ENCODE measurements at places on chromosomes 12 and 14. TPM values are rescaled to one million over a fixed set of nuclear protein-coding genes. Genes with fewer than 3 reads are reported as not detected.
A peak's percentile ranks its signal among the peaks of the same experiment; 100 is the strongest.

The RTL1 gene
- not detected for total RNA-seq

The TTC6 gene
- 21.3 TPM for total RNA-seq

DNA sequence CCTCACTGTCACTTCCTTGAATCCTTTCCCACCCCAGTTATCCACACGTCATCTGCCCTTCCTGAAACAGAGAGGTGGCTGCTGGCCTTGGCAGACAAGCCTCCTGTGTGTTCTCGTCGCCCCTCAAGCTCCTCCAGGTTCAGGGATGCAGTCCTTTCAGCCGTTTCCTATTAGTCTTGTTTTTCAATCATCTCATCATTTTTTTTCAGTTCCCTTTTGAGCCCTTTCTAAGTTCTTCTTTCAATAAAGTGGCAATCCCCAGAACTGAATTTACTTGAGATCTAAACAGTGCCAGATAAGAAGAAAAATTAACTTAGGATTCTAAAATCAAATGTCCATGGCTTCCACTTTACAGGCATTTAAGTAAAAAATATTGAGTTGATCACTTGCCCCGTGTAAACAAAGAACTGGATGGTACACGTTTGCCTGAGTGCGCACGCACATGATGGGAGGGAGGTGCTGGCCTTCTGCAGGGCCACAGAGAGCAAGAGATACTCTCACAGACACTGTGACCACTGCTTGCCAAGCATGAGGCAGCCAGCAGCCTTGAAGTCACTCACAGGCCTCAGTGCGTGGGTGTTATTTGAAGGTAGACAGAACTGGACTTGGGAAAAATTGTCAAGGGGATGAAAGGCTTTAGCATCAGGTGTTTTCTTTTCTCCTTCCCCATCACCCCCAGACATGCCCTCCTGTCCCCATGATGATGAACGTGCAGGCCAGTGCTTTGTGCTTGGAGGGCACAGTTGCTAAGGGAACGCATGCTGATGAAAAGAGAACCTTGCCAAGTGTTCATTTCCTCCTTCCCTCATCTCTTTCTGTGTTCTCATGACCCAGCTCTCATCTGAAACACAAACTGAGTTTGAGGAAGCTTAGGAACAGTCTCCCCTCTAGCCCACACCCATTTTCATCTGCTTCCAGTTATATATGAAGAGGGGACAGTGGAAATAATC is 408.3 kb downstream of the EGLN3 start:
- DNase-seq: no peak

DNA sequence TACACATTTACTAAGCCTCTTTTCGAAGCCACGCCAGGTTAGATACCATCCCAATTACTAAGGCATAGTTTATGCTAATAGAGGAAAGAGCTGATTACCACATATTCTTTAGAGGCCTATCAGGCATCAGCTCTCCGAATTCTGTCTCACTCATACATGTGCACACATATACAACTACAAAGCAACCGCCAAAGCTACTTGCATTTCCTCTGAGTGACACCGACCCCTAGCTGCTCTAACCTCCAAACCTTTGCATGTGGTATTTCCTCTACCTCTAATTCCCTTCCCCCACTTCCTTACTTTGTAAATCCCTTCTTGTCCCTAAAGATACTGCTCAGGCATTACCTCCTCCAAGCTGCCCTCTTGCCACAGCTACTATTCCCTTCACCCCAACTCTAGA is 107.2 kb downstream of the DUSP6 start:
- no peak for DNase-seq

The E2F7 gene
- total RNA-seq: 1.7 TPM

The CAPZA3 gene
- not detected for total RNA-seq

The OTUB2 gene
- 1.6 TPM for total RNA-seq

GRCh38 chr14:98607341-98607910 is 664.6 kb downstream of the BCL11B start:
- no peak for DNase-seq

GRCh38 chr14:97311411-97311810 is 514.2 kb downstream of the VRK1 start:
- DNase-seq: no peak

GRCh38 chr14:53894456-53894855 is 62.2 kb downstream of the BMP4 start:
- no peak for DNase-seq

DNA sequence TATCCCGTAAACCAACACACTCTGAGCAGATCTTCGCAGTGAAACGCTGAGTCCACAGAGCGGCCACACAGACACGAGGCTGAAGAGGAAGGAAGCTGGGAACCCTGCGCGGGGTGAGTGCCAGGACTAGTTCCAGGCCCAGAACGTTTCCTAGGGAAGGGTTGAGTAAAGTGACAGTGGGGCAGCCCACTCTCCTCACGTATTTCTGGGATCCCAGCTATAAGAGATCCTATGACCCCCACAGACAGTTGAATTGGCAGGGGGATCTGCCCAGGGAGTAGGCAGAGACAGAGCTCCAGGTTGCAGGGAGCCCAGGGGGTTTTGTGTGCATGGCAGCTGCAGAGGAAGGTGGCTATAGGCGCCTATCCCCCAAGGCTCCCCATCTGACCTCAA is 51.1 kb downstream of the GTF2A1 start:
- DNase-seq: peak; percentile 68

- DNase-seq: no peak
These were observed 17.2 kb downstream of the ZFP36L1 start for GRCh38 chr14:68775614-68776126.

The IKZF4 gene
- 14.6 TPM for total RNA-seq

The POTEG gene
- not detected for total RNA-seq

The CELA1 gene
- not detected for total RNA-seq

DNA sequence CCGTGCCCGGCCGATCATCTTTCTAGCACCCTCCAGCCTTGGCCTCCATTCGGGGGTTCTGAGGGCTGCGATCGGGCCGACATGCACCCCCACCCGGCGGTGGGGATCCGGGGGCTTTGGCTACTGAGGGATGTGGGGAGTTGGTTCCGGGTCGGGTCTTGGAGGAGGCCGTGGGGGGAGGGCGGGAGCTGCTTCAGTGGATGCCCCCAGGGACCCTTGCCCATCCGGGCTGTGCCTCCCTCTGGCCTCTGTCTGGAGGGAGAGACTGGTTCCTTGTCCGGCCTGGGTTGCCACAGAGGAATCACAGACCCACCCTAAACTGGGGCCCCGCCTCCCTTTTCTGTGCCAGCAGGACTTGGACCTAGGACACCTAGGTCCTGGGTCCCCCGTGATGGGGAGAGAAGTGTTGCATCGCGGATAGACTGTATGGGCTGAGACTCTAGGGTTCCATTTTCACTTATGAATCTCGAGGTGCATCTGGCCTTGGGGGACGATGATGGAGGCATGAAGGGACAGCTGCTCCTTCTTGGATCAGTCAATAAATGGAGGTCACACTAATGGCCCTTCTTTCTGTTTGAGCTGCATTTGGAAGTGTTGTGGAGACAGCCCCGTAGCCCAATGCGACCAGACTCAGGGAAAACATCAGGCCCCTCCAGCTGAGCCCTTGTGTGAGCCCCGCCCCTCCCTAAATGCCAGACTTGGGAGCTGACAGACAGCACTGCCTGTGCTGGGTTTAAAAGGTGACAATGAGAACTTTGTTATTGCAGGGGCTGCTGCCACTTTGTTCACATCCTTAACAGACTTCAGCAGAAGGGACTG is 577 bp downstream of the DTX3 start:
- DNase-seq: no peak
